ENCODE measurements at places on chromosomes 2 and 18. TPM values are rescaled to one million over a fixed set of nuclear protein-coding genes. Genes with fewer than 3 reads are reported as not detected.

DNA sequence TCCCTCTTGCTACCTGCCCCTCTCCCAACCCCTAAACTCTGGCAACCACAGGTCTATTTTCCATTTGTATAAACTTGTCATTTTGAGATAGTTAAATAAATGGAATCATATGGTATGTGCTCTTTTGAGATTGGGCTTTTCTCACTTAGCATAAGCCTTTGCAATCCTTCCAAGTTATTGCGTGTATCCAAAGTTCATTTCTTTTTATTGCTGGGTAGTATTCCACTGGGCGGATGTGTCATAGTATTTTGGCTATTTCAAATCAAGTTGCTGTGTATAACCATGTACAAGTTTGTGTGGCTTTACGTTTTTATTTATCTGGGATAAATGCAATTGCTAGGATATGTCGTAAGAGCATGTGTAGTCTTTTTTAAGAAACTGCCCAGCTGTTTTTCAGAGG, 55.5 kb upstream of the CUL3 start:
- H3K27me3 ChIP-seq = no peaks in the 10 kb centered on the region
- H3K4me1 ChIP-seq = no peaks in the 10 kb centered on the region

GRCh38 chr2:231929961-231930592, 3.9 kb upstream of the NPPC start:
- no peak overlapping the region for H3K27ac ChIP-seq
- H3K27me3 ChIP-seq = peaks cover 48% of the 10 kb centered on the region
- DNase-seq = no peak
- H3K36me3 ChIP-seq = no peaks in the 10 kb centered on the region
- H3K4me1 ChIP-seq = peaks cover 12% of the 10 kb centered on the region

DNA sequence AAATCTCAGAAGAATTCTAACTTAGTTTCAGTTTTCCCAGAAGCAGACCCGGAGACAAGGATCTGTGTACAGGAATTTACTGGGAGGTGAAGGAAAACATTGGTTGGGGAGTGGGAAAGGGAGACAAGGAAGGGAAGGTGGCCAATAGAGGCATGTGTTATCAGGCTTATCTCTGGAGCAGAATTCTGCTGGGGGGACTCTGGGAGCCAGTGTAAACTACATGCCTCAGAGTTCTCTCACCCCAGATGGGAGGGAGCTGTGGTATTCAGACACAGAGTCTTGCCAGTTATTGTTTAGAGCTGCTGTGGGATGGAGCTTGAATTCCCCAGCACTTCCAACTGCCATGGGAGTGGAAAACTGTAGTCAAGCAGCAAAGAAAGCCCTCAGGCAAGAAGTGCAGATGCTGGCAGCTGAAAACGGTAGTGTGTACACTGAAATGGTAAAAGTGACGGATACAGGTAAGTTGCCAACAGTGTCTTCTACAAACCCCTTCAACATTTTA, 19.0 kb downstream of the DNPEP start:
- H3K27me3 ChIP-seq = no peaks in the 10 kb centered on the region
- peak overlapping the region; percentile 52 for H3K27ac ChIP-seq
- no peaks in the 10 kb centered on the region for H3K36me3 ChIP-seq
- no peak overlapping the region for H3K4me3 ChIP-seq
- peaks cover 6% of the 10 kb centered on the region for H3K4me1 ChIP-seq
- peak; percentile 95 for DNase-seq

GRCh38 chr2:30393510-30393909, 53.5 kb upstream of the LCLAT1 start:
- H3K27ac ChIP-seq = no peak overlapping the region
- H3K27me3 ChIP-seq = peaks cover 8% of the 10 kb centered on the region
- DNase-seq = no peak
- H3K4me3 ChIP-seq = no peak overlapping the region

- H3K4me1 ChIP-seq = peaks cover 7% of the 10 kb centered on the region
- peaks cover 12% of the 10 kb centered on the region for H3K27me3 ChIP-seq
- H3K4me3 ChIP-seq = no peak overlapping the region
- no peaks in the 10 kb centered on the region for H3K36me3 ChIP-seq
- DNase-seq = no peak
These were observed 2.1 kb upstream of the FBLN7 start for GRCh38 chr2:112136096-112136495.

DNA sequence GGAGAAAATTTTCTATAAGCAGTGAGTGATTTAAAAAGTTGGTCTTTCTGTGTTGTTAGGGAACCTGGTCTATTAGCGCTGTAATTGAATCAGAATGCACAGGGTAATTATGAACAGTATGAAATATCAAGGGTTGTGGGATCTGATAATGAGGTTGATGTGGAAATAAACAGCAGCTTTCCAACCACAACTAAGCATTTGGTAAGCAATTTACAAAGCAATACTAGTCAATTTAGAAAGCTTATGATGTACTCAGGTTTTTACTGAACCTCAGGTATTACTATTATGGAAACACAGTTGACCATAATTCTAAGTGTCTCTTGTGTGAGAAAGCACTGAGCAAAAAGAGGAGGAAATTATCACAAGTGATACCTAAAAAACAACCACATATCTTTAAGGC, 11.0 kb upstream of the SMCHD1 start:
- H3K4me3 ChIP-seq = no peak overlapping the region
- H3K4me1 ChIP-seq = no peaks in the 10 kb centered on the region
- no peak overlapping the region for H3K27ac ChIP-seq
- DNase-seq = no peak

DYNAP gene
- not detected for total RNA-seq
